ENCODE measurements at places on chromosomes 2 and 18.

DNA sequence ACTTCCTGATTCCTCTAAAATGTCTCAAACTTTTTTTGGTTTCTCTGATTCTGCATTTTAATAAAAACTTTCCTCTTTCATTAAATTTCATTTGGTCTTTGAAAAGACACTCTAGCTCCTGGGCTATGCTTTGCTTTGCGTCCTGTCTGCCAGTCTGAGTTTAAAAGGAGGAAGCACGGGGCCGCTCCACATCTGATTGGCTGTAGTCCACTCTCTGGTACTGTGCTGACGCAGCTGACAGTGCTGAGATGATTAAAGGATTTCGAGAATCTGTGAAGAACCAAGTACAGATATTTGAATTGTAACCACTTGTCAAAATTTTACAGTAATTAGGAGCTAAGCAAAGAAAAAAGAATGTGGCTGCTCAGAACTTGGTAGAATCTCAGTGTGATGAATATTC lies 199.6 kb upstream of the HNMT start:
- no peak for DNase-seq

- no peak for DNase-seq
Observed at GRCh38 chr18:21362831-21363230, 120.8 kb downstream of the GREB1L start.

GRCh38 chr2:11505652-11506610 lies 27.9 kb upstream of the GREB1 start:
- DNase-seq = no peak

DNA sequence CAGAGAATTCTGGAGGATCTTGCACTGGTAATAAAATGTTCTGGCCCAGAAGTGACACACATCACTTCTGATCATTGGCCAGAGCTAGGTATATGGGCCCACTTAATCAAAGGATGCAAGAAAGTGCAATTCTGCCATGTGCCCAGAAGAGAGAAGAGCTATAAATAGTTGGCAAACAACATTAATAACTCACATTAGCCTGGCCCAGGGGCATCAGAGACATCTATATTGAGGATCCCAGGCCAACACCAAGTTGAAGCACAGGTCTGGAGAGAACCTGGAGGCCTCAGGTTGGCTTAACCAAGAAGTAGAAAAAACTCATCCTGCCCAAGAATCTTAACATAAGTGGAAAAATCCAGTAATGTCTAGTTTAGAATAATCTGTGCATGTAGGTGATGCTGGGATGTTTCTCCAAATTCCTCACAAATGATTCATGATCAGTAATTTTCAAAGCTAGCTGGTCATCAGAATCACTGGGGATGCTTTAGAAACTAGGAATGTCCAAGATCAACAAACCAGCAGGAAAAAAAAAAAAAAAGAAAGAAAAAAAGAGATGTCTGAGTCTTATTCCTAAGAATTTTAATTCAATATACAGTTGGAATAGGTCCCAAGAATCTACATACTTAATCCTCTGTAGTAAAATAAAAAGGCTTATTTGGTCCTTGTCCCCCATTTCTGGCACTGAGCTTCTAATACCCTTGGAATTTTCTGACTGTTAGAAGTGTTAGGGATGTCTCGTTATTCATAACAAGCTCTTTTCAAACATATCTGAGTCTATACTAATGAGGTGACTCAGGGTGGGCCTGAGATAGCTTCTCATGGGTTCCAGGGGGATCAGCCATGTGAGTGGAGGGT lies 35.0 kb upstream of the EVA1A start:
- no peak for DNase-seq

- DNase-seq = no peak
Observed at GRCh38 chr2:216148983-216149382, 39.8 kb downstream of the XRCC5 start.

GRCh38 chr2:203797712-203798111 lies 69.9 kb upstream of the CTLA4 start:
- no peak for DNase-seq

- no peak for DNase-seq
Observed at GRCh38 chr18:13376841-13377351, 158.3 kb downstream of the LDLRAD4 start.

DNA sequence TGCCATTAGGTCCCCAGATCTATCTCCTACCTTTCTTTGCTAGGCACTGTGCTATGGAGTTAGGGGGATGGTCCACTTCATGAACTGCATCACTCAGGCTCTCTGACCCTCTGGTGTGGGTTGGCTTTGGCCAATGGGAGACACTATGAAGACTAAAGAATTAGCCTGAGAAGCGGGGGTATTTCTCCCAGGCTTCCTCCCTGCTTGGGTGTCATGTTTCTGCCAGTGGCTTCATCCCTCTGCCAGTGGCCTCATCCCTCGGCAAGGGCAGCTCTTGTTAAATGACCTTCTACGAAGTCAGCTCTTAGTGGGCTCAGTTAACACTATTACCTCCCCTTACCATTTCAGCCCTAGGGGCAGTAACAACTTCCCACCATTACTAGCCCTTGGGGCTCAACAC lies 41.9 kb upstream of the EPB41L3 start:
- no peak for DNase-seq

GRCh38 chr2:134122610-134123009 lies 131.3 kb upstream of the MGAT5 start:
- DNase-seq = no peak

GRCh38 chr18:45845410-45845809 lies 19.9 kb downstream of the SIGLEC15 start:
- DNase-seq = no peak

GRCh38 chr2:156322686-156323231 lies 9.8 kb downstream of the NR4A2 start:
- DNase-seq = no peak

DNA sequence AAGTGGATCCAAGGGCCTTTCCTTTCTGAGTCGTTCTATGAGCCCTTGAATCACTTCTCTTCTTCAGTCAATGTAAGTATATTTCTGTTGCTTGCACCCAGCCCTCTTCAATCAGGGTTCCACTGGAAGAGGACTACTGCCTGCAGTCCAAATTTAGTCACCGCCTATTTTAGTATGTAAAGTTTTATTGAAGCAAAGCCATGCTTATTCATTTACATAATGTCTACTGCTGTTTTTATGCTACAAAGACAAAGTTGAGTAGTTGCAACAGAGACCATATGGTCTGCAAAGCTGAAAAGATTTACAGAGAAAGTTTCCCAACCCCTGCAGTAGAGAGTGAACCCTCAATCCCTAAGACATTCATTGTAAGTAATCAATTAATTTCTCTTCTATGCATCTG lies 332.5 kb upstream of the TNP1 start:
- DNase-seq = no peak

- DNase-seq = no peak
Observed at GRCh38 chr2:149112713-149113112, 74.2 kb downstream of the LYPD6B start.

GRCh38 chr18:67217551-67218166 lies 298.9 kb downstream of the DSEL start:
- peak; percentile 61 for DNase-seq

DNA sequence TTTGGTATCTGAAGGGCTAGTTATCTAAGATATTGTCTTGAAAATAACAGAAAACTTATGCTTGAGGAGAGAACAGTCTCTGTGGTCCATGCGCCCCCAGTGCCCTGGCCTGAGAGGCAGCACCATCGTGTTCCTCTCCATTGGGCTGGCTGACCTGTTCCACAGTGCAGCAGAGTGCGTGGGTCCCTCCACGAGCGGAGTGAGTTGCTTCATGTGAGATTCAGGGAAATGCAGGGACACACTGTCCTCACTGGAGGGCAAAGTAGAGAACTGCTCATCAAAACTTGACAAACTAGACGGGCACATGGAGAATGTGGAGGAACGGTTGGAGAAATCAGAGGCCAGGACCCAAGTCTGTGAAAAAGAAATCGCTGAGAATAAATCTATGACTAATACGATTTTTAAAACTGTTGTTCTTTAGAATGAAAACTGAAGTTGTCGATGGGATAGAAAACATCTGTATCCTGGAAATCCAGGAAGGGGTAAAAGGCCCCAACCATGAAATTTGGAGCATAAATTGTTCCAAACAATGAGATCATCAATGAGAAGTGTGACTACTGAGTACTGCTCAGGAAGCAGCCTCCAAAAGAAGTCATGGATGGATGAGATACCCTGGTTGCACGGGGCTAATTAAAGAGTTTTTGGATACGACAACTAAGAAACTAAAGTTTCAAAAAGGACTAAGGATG lies 58.1 kb downstream of the REV1 start:
- no peak for DNase-seq

- DNase-seq = no peak
Observed at GRCh38 chr2:190554357-190555006, 20.0 kb upstream of the NEMP2 start.

DNA sequence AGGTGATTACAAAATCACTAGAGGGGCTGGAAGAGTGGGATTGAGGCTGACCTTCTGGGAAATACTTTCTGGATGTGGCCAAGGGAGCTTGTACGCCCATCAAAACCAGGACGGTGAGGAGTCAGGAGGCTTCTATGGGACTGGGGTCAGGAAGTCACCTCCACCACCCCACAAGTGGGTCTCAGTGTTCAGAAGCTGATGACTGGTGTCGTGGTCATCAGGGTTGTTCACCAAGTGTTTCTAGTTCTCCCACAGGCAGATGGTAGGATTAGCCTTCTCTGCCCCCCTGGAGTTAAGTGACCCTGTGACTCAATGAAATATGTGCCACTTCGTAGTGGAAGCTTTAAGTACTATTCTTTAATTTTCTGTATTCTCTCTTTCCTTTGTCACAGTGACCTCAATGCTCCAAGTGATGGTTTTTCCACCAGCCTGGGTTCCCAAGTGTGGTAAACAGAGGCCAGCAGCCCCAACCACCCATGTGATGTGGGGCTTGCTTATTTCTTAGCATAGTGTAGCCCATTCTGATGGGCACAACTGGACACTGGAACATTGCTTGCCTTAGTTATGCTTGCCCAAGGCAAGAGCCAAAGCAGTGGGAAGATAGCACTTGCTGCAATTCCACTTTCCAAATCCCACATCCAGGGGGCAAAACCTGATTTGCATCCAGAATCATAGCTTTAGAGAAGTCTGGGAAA lies 258.8 kb downstream of the CYP26B1 start:
- DNase-seq = peak; percentile 9

GRCh38 chr2:232325324-232326273 lies 53.0 kb upstream of the ALPP start:
- DNase-seq = peak; percentile 44

DNA sequence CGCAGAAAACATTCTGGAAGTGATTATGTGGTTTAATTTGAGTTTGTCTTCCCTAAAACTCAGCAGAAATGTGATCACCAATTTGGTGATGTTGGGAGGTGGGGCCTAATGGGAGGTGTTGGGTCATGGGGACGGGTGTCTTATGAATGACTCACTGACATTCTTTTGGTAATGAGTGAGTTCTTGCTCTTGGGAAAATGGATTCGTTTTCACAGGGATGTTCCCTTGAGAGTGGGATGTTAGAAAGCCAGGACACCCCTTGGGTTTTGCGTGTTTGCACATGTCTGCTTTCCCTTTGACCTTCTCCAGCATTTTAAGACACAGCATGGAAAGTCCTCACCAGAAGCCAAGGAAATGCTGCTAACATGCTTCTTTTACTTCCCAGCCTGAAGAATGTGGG lies 321.5 kb upstream of the NT5C1B start:
- DNase-seq = no peak

GRCh38 chr2:43075054-43075593 lies 151.3 kb downstream of the ZFP36L2 start:
- peak; percentile 93 for DNase-seq

DNA sequence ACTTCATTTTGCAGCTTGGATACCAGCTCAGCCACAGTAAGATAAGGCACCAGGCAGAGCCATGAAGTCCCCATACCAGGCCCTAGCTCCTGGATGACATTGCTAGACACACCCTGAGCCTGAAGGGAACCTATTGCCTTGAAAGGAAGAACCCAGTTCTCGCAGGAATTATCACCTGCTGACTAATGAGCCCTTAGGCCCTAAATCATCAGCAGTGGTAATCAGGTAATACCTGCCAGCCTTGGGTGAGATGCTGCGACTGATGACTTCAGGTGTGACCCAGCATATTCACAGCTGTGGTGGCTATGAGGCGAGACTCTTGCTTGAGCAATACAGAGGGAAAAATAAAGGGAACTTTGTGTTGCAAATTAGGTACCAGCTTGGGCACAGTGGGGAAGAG lies 24.9 kb downstream of the CLK1 start:
- DNase-seq = no peak

GRCh38 chr2:201220102-201220570 lies 37.2 kb downstream of the CASP10 start:
- DNase-seq = peak; percentile 29

DNA sequence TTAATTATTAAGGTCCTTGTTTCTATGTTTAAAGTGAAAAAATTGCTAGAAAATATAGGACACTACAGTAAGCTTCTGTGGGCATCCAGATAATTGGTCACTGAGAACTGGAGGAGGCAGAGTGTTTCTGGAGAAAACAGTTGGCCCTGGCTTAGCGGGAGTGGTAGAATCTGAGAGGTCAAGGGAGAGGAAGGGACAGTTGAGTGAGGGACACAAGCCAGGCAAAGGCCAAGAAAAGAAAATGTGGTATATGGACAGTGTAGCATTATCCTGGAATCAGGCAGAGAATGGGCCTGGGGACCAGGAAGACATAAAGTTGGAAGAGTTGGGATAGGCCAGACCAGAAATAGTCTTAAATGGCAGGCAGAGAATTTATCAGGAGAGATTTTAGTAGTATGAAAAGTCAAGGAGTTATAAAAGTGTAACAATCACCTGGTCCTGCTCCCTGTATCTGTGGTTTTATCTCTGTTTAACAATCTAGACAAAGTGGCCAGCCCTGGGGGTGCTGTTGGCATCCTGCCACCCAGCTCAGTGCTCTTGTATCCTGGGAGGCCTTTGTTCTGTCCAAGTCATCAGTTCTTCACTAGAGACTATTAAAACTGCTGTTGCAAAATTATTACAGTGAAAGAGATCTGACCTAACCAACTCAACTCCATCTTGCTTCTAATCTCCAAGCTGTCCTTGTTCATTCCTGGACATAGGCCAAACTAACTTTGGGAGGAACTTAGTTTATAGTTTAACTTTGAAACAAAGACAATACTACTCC lies 15.4 kb upstream of the MSGN1 start:
- DNase-seq = no peak

- DNase-seq = no peak
Observed at GRCh38 chr2:233535271-233535670, 31.3 kb downstream of the USP40 start.

GRCh38 chr2:136444323-136444722 lies 321.0 kb upstream of the THSD7B start:
- no peak for DNase-seq

DNA sequence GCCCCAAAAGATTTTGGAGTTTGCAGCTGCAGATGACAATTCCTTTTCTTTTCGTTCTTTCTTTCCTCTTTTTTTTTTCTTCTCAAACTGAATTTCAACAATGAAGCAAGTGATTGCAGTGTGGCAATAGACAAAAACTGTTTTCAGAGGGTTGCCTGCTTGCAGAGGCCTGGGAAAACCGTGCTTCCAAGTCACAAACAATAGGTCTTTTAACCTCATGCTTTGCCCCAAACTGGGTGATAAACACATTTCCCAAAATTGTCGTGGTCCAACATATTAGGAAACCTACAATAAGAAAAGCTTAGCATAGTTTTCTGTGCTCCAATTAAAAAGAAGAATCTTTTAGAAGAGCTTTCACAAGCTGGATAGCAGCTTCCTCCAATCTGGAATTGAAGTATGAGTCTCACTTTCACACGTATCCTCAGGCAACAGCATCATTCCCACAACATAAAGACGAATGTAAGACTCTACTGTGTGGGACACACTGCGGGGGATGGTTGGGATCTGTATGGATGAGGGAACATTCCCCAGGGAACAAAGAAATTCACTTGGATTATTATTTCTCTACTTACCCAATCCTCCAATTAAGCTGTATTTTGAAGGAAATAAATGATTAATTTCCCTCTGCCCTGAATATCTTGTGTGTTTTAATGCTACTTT lies 656.1 kb downstream of the RNF144A start:
- no peak for DNase-seq

GRCh38 chr2:28639836-28640235 lies 111.8 kb upstream of the PPP1CB start:
- DNase-seq = no peak

Data from femur (tissue), 1 donor.